ENCODE measurements at places on chromosomes 11 and 22.

DNA sequence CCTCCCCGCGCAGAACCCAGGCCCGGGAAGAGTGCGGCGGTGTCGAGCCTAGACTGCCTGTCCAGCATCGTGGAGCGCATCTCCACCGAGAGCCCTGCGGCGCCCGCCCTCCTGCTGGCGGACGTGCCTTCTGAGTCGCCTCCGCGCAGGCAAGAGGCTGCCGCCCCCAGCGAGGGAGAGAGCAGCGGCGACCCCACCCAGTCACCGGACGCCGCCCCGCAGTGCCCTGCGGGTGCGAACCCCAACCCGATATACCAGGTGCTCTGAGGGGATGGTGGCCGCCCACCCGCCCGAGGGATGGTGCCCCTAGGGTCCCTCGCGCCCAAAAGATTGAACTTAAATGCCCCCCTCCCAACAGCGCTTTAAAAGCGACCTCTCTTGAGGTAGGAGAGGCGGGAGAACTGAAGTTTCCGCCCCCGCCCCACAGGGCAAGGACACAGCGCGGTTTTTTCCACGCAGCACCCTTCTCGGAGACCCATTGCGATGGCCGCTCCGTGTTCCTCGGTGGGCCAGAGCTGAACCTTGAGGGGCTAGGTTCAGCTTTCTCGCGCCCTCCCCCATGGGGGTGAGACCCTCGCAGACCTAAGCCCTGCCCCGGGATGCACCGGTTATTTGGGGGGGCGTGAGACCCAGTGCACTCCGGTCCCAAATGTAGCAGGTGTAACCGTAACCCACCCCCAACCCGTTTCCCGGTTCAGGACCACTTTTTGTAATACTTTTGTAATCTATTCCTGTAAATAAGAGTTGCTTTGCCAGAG lies 2.0 kb downstream of the MYOD1 start:
- DNase-seq = peak; percentile 36

DNA sequence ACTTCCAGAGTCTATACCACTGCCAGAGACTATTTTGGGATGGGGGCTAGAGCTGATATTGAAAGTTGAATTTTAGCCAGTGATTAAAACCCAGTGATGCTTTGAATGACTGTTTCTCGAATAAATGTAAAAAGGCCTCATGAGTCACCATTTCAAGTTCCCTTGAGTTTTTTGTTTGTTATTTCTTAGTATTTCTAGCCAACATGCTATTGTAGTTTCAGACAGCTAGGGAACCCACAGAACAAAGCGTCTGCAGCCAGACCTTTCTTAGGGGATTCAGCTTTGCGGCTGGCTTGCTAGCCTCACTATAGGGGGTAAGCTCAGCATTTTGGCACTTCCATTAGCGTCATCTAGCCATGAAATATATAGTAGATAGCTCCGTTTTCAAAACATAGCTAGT lies 66.5 kb downstream of the DBX1 start:
- DNase-seq = no peak

- no peak for DNase-seq
These were observed 152.9 kb downstream of the TENM4 start for GRCh38 chr11:79287952-79288351.

DNA sequence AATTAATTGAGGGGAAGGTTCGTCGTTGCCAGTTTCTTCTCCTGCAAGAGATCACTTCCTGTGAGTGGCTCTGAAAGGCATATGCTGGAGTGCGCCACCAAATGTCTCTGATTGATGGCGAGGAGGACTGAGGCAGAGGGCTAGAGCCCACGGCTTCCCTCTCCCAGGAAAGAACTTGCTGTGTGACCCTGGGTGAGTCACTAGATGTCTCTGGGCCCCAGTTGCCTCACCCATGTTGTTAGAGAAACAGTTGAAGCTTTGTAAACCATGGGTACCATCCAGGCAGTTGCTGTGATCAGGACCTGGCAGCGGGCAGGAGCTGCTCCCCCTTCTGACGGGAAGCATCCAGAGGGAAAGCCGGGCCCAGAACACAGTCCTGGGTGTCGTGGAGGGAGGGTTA lies 3.2 kb downstream of the ABCG4 start:
- no peak for DNase-seq

DNA sequence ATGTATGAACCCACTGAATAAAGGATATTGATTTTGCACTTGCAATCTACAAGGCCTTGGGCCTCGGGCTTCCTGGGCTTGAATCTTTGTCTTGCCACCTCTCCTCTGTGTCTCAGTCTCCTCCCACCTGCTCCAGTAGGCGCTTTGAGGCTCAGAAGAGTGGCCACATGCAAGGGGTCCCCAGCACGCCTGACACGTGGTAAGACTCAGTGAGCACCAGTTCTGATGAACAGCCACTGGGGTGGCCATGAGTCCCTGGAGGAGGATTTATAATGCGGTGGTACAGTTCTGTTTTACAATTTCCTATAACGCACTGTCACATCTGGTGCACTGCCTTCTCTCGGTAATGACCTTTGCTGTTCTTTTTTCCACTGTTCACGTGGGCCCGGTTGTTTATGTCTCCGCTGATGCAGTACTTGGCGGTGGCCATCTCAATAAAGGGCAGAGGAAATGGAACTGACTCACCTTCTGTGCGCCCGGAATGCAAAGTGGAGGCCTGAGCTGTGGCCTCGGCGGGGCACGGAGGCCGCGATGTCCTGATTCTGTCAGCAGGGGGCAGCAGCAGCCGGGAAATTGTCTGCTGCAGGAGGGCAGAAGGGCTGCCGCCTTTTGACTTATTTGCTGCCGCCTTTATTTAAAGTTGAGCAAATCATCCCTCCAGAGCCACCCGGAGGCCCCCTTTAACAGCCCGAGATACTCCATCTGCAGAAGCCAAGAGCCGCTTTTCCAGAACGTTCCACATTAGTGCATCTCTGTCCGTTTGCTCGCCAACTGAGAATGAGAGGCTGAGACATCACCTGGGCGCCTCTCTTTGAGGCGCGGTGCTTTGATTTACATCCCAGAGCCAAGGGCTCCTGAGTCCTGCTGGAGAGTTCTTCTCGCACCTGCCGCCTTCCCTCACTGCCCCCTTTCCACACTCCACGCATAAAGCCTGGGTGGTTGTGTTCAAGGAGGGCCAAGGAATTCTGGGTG lies 6.0 kb upstream of the IFT27 start:
- peak; percentile 52 for DNase-seq

DNA sequence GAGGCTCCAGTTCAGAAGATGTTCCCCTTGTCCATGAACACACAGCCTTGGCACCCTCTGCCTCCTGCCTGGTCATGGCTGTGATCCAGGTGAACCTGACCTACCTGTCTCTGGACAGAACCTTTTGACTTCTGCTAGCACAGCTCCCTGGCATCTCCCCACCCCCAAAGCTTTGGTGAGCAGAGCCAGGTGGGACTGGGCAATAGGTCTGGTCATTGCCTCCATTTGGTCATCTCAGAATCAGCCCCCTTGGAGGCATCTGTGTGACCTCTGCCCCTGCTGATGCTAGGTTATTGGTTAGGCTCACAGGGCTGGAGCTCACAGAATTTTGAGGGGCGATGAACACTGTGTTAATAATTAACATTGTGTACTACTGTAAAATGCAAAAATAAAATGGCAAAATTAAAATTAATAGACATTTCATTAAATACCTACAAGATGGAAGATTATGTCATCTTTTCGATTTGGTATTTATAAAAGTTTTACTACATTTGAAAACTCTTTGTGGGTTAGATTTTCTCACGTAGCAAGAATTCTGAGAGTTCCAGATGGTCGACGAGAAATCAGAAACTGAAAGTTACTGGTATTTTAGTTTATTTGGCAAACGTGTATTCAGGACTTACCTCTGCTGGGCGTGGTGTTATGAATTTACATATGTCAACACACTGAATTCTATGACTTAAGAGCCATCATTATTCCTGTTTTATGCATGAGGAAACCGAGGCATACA lies 8.3 kb upstream of the KIAA0930 start:
- no peak for DNase-seq

- DNase-seq = no peak
These were observed 490.3 kb downstream of the BUD13 start for GRCh38 chr11:116282481-116282880.

GRCh38 chr11:74784234-74784633 lies 35.6 kb downstream of the RNF169 start:
- no peak for DNase-seq

DNA sequence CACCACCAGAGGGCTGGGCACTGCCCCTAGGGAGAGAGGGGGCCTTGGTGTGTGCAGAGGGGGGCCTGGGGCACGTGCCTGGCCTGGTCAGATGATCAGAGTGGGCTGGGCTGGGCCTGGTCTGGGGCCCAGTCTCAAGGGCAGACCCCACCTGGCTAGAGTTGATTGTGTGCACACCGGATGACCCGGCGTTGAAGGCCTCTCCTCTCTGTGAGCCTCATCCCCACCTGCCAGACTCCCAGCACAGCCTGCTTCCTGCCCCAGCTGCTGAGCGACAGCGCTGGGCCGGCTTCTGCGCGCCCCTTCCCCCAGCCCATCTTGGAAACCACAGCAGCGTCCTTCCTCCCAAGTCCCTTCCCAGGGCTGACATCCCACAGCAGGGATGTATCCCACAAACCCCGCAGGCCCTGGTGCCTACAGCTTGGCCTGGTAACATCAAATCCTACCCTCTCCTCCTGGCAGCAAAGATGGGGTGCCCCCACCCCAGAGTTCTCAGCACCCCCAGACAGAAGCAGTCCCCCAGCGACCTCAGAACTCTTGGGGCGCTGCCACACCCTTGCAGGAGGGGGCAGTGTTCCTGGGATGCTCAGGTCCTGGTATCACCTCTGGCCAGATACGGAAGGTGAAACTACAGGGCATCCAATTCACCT lies 11.0 kb upstream of the TSSC4 start:
- no peak for DNase-seq

- DNase-seq = no peak
These were observed 379 bp upstream of the SLC3A2 start for GRCh38 chr11:62880231-62880802.
